Fibroblast of lung (primary cell): ENCODE measurements at places on chromosomes 2 and 18. TPM values are rescaled to one million over a fixed set of nuclear protein-coding genes. Genes with fewer than 3 reads are reported as not detected.
A peak's percentile ranks its signal among the peaks of the same experiment; 100 is the strongest.

DNA sequence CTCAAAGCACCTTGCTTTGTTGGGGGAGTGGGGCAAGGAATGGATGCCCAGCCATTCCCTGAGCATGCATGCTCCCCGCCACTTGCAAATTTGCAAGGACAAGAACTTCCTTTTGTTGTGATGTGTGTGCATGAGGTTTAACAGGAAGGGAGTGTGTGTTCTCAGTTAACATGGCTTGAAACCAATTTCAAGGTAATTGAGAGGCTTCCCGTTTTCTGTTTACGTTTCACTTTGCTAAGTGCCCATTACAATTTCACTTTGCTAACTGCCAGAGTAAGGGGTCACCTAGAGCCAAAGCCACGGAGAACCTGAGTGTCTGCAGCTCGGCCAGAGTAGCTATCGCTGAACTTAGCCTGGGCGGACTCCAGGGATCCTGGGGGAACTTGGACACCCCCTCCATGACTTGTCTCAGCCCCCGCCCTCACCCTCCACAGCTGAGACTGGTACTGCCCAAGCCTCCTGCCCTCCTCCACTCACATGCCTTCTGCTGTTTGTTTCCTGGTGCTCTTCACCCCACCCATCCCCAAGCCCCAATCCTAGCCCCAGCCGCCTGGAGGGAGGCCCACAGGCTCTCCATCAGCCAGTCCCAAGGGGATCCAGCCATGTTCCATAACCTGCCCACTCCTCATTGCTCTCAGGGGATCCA, 53.6 kb upstream of the LAPTM4A start:
- no peak for DNase-seq

- no peak for DNase-seq
Measured at GRCh38 chr2:210546424-210547208, 9.8 kb upstream of the CPS1 start.

- DNase-seq: no peak
Measured at GRCh38 chr2:9764153-9764778, 79.0 kb upstream of the TAF1B start.

DNA sequence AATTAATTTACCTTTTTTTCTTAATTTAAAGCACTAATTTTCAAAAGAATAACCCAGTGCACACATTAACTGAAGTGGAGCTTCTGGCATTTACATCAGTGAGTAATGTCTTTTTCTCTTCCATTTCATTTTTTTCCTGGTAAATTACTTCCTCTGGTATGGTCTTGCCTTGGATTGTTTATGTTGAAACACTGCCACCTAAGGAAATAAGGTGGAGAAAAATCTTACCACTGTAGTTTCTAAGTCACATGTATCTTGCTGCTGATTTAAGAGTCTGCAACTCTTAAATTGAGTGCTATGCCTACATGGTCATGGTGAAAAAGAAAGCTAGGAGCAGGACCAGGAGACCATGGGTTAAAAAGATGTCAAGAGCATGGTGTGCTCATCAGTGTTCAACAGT, 51.0 kb downstream of the TTC27 start:
- peak; percentile 83 for DNase-seq

DNA sequence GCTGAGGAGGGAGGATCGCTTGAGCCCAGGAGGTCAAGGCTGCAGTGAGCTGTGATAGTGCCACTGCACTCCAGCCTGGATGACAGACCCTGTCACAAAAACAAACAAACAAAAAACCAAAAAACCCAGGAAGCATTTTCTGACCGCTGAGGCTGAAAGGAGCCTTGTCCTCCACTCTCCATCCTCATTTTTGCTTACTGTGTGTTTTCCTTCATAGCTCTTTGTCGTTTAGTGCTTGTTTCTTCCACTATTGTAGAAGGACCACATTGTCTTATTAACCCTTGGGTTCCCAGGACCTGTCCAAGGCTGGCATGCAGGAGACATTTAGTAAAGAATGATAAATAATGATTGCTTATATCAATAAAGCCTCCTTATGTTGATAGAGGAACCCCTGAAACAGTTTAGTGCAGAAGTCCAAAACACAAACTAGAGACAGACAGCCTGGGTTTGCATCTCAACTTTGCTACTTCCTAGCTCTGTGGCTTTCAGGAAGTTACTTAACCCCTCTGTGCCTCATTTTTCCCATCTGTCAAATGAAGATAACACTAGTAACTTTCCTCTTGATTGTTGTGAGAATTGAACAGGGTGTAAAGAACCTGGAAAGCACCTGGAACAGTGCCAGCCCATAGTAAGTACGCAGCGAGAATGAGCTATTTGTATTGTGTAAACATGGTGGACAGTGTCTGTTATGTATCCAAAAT, 126.0 kb downstream of the LPIN1 start:
- DNase-seq: no peak

- no peak for DNase-seq
Measured at GRCh38 chr2:86519349-86519748, 43.9 kb downstream of the CHMP3 start.

- DNase-seq: no peak
Measured at GRCh38 chr18:25685088-25685487, 333.1 kb upstream of the ZNF521 start.

DNA sequence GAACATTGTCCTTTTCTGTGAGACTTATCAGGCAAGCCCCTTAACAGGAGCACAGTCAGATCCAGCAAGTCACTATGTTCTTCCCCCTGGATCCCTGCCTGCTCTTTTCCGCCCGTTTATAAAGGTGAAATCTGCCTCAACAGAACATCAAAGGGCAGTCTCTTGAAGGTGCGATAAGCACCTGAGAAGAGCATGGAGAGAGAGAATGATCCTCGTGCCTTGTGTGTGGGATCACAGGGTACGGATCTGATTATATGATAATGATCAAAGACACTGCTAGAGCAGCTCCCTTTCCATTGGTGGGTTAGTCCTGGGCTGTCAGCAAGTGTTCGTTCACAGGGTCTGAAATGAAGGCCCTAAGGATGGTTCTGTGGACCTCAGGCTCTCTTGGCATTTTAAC, 106.4 kb downstream of the ZAP70 start:
- no peak for DNase-seq

- no peak for DNase-seq
Measured at GRCh38 chr2:39368846-39369245, 68.2 kb downstream of the MAP4K3 start.

GRCh38 chr2:37068686-37069085, 15.5 kb downstream of the HEATR5B start:
- no peak for DNase-seq

GRCh38 chr2:101328474-101329007, 20.0 kb upstream of the RNF149 start:
- DNase-seq: peak; percentile 85

- DNase-seq: peak; percentile 69
Measured at GRCh38 chr2:58006256-58006951, 40.2 kb upstream of the VRK2 start.

DNA sequence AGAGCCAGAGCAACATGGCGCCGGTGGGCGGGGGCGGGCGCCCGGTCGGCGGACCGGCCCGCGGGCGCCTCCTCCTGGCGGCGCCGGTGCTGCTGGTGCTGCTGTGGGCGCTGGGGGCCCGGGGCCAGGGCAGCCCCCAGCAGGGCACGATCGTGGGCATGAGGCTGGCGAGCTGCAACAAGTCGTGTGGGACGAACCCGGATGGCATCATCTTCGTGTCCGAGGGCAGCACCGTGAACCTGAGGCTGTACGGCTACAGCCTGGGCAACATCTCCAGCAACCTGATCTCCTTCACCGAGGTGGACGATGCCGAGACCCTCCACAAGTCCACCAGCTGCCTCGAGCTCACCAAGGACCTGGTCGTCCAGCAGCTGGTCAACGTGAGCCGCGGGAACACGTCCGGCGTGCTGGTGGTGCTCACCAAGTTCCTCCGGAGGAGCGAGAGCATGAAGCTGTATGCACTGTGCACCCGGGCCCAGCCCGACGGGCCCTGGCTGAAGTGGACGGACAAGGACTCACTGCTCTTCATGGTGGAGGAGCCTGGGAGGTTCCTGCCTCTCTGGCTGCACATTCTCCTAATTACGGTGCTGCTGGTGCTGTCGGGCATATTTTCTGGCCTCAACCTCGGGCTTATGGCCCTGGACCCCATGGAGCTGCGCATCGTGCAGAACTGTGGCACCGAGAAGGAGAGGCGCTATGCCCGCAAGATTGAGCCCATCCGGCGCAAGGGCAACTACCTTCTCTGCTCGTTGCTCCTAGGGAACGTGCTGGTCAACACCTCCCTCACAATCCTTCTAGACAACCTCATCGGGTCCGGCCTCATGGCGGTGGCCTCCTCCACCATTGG, 507 bp downstream of the CNNM4 start:
- DNase-seq: peak; percentile 27

DNA sequence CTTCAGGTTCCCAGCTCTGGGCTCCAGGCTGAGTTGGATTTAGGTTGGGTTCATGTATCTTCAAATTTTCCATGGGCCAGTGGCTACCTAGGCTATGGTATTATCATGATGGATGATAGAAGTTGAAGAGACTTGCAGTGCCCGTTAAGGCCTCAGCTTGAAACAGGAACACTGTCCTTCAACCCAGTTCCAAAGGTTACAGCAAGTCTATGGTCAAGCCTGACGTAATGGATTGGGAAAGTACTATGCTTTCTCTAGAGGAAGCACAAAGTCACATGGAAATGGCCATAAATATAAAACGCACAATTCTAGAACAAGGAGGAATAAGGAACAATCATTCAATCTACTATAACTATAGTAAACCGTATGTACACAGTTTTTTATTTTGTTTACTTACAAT, 593.2 kb downstream of the ZEB2 start:
- DNase-seq: no peak

DNA sequence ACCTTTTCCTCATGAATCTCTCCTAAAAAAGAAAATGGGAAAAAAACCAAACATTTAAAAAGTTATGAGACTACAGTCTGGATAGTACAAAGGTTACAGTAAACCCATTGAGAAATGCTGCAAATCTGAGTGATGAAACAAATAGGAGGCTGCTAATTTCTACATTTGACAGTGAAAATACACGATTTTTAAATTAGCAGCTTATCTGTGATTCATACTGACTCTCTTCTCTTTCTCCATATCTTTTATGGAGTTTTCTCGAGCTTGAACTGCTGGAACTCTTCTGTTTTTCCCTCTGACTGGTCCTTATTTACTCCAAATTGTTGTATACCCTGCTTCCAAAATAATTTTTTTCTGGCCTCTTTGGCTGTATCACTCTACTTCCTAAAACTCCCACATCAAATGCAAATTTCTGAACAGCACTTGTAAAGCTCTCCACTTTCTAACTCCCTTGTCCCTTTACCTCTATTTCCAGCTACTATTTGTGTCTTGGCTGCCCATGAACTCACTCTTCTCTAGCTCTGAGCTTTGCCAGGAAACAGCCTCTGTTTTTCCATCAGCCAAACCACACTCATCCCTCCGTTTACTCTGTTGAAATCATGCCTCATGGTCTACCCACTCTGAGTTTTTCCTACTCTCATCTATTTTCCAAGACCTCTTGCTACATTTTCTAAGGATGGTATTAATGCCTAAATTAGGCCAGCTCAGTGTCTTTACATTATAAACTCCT, 73.7 kb downstream of the RBMS1 start:
- peak; percentile 80 for DNase-seq

GRCh38 chr2:96148410-96149217, 3.4 kb upstream of the DUSP2 start:
- peak; percentile 94 for DNase-seq

- peak; percentile 98 for DNase-seq
Measured at GRCh38 chr2:28408764-28409599, 16.3 kb downstream of the FOSL2 start.

DNA sequence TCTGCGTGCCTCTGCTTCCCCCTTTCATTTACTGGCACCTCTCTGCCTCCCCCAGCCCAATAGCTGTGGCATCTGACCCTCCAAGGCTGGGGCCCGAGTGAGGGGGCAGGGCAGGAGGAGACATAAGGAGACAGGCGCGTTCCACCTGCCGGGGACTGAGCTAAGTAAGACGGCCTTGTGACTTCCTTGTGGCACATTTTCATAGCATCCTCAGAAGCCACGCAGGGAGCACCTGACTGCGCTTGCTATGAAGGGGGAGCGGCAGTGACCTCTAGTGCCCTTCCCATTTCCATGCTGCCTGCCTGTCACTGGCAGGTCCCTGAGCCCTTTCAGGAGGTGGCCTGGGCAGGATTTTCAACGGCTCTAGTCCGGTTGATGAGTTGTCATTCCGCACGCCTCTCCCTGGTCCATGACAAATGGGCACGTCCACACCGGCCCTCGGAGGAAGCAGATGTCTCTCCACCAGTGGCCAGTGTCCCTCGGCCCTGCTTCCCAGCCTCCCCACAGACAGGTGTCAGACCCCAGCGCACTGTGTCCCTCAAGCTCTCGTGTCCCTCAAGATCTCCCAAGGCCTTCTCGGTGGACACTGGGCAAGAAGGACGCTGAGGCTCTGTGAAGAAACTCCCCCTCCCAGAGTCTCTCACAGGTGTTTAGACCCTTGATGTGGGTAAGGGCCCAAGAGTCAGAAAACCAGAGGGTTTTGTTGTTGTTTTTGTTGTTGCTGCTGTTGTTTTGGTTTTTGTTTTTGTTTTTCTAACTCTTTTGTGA, 42.7 kb downstream of the CYP26B1 start:
- DNase-seq: no peak

DNA sequence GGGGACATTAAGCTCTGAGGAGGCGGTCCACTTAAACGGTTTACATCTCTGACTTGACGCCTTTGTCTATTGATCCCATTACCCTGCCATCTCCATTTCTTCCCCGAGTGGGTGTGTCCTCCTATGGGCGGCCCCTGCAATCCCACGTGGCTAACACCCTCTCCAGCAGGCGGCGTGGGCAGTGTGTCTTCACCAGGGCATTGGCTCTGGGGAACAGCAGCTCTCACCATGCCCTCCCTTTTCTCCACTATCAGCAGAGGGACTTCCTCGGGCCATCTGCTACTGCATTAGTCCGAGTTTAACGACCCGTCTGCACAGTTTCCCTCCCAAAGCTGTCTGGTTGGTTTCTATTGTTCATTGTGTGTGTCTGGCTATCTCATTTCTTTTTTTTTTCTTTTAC, 511.9 kb upstream of the NRP2 start:
- no peak for DNase-seq

DNA sequence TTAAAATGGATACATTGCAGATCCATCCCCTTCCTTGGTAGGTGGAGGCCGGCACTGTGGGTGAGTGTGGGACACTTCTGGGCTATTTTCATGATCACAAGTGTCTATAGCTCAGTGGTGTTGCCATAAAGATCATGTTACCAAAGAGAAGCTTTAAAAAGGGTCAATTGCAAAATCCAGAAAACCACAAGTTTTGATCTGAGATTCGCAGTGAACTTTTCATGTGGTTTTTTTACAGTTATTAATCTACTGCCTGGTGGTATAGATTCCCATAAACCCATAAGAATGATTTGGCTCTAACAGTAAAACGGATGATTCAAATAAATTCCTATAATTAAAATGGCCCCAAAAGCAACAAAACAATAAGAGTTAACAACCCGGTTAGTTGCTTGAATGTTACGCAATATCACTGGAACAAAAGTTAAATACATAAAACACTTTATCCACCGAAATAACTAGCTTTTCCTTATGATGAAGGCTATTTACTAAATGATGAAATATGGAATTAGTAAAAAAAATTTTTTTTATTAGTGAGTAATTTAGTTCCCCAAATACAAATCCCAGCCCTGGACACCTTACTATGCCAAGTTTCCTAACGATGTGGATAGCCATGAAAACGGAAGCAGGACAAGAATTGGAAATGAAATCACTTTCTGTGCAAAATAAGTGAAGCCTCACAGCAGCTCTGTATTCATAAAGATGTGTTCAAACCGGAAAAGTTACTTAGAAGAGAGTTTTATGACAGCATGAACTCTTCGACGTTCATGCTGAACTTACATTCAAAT, 95.6 kb upstream of the THOC1 start:
- peak; percentile 89 for DNase-seq

Gene RAX
- not detected in 2 replicates for total RNA-seq

Gene OSBPL6
- 2.1 and 5.3 TPM in 2 replicates for total RNA-seq

Gene VWA3B
- 0.17 and 0.26 TPM in 2 replicates for total RNA-seq

Gene SCN9A
- 58.6 and 105 TPM in 2 replicates for total RNA-seq

Gene C2orf80
- total RNA-seq: not detected in 2 replicates

Gene AGXT
- not detected in 2 replicates for total RNA-seq

Gene DSG1
- not detected in 2 replicates for total RNA-seq

Gene KCTD1
- 7.4 and 8.4 TPM in 2 replicates for total RNA-seq

Gene PARD6G
- 2.1 and 3.1 TPM in 2 replicates for total RNA-seq
